ENCODE measurements at places on chromosomes 6 and 20.

DNA sequence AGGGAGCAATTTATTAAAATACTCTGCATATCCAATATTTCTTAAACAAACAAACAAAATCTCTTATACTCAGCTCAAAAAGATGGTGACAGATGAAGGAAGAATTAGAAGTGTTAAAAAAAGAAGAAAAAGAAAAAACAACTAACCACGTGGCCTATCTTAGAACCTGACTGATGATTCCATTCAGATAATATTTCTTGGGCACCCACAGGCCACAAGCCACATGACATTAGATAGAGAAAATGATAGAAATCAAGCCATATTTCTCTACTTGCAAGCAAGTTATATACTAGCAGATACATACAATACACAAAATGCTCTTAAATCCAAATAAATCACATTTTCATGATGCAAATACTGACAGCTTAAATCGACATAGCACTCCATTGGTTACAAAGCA is 14.5 kb upstream of the RAMACL start:
- DNase-seq: no peak

GRCh38 chr6:95649451-95649850 is 72.1 kb downstream of the MANEA start:
- no peak for DNase-seq

GRCh38 chr20:1094751-1095150 is 23.7 kb upstream of the PSMF1 start:
- DNase-seq: no peak

DNA sequence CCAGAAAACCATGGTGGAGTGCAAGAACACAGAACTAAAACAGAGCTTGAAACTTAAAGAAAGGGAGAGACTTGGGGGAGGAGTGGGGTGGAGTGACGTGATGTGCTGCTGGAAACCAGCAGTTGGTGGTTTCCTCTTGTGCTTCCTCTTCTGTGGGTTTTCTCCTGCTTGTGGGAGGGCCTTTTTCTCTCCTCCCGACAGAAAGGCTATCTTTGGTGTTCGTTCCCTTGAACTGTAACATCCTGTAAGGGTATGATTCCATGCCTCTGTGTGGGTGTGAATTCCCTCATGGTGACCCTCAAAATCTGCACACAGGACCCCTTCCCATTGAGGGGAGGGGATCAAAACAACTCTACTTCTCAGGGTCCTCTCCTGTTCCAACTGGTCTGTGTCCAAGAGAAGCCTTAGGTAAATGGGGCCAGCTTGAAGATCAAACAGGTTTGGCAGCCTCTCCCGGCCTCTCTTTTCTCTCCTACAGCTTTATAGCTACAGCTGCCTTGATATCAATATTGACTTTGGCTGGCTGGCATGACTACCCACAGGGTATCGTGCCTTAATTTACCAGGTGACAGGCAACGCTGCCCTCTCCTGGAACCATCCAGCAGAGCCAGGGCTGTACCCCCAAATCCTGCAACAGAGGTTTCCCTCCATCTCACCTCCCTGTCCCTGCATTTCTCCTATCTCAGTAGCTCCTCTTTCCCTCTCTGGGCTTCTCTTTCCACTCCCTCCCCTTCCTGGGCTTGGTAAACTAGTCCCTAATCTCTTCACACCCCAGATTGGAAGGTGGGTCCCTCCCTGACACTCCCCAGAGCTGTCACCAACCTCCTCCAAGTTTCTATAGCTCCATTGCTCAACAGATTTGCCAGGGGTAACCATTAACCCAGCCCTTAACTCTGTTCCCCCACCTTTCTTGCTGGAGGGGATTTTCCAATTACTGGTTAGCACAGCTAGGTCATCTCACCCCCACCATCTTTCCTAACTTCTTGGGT is 1.5 kb upstream of the MSH5 start:
- peak; percentile 69 for DNase-seq

GRCh38 chr6:132404330-132404729 is 3.1 kb upstream of the MOXD1 start:
- DNase-seq: no peak

GRCh38 chr20:51469046-51469445 is 73.5 kb downstream of the NFATC2 start:
- DNase-seq: no peak

- no peak for DNase-seq
Measured at GRCh38 chr6:44042989-44043478, 84.2 kb downstream of the MRPL14 start.

- DNase-seq: no peak
Measured at GRCh38 chr6:87846434-87846833, 144.4 kb upstream of the AKIRIN2 start.

GRCh38 chr6:57297505-57297904 is 19.9 kb upstream of the PRIM2 start:
- no peak for DNase-seq

DNA sequence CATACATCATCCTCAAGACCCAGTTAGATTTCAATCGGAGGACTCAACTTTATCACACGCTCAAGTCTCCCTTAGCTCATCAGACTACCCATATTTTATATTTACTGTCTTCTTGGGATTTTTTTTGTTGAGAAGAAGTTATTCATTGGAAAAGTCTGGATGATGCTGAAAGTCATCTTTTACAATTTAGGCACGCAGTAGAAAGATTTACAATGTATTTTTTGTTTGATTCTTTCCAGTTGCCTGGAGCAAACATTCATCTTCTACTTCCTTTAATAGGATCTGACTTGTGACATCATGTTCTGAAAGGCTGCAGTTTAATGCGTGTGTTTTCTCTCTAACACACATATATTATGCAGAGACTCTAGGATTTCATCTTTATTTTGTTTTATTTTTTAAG is 235.7 kb downstream of the DOK5 start:
- no peak for DNase-seq

DNA sequence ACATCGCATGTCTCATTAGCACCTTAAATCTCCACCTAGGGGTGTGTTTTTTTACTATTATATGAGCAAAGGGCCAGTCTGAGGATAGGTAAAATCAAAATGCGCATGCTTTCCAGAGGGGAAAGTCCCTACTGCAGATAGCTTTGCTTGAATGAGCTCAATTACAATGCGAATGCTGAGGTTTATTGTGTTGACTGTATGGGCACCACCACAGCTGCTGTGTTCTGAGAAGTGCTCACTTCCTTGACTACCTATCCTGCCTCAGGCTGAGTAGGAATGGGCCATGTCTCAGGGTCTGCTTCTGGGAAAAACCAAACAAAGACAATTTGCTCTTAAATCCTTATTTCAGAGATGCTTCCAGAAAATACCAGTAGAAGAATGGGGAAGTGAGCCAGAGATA is 36.6 kb downstream of the MOCS1 start:
- no peak for DNase-seq

DNA sequence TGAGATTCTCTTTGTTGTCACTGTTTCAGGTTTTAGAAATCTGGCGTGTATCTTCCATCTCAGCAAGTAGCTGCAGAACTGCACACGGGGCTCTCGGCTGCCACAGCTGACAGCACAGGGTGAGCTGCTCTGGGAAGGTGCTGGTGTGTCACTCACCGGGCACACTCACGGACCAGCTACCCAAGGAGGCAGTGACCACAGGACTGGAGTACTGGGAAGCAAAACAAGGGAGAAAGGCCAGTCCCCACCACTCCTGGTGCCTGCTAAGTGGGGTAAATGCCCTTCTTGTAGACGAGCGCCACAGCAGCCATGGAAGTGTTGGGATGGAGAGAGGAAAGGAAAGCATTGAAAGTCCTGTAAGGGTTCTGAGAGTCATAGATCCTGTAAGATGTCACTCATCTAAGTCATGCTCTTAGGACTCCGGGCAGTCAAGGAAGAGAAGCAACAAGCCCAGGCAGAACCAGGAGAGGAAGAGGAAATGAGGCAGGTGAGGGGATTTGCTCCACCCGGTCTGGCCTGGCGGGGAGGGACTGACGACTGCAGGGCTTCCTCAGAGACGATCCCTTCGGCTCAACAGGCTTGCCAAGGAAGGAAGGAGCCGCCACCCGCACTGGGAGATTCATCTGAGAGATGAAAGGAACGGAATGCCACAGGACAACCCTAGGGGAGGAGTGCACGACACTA is 48.1 kb downstream of the PRDM1 start:
- no peak for DNase-seq

DNA sequence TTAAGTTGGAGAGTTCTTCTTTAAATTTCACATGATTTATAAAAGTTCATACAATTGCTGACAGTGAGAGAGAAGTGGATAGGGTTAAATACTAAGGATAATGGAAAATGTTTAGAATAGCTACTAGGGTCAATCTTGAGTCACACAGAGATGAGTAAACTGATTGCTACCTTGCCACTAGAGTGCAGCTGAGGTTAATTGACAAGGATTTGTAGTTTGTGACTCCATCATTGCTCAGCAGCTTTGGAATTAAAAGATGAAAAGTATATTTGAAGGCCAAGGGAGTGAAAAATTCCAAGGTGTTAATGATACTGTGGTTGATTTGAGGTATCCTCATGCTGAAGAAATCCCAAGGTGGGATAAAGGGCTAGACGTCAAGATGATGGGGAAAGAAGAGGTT is 524.0 kb downstream of the UTRN start:
- DNase-seq: peak; percentile 33

- peak; percentile 62 for DNase-seq
Measured at GRCh38 chr20:17536944-17537444, 5.8 kb upstream of the BFSP1 start.

- DNase-seq: no peak
Measured at GRCh38 chr20:10271494-10272219, 53.0 kb downstream of the SNAP25 start.

GRCh38 chr6:30819297-30819917 is 64.9 kb upstream of the DDR1 start:
- DNase-seq: no peak

GRCh38 chr20:33814238-33814712 is 3.1 kb downstream of the CHMP4B start:
- DNase-seq: no peak

GRCh38 chr6:55895972-55896730 is 20.8 kb upstream of the BMP5 start:
- no peak for DNase-seq

GRCh38 chr20:774660-775057 is 6.4 kb upstream of the SLC52A3 start:
- no peak for DNase-seq

GRCh38 chr6:157605484-157605883 is 217.6 kb upstream of the SNX9 start:
- DNase-seq: no peak

DNA sequence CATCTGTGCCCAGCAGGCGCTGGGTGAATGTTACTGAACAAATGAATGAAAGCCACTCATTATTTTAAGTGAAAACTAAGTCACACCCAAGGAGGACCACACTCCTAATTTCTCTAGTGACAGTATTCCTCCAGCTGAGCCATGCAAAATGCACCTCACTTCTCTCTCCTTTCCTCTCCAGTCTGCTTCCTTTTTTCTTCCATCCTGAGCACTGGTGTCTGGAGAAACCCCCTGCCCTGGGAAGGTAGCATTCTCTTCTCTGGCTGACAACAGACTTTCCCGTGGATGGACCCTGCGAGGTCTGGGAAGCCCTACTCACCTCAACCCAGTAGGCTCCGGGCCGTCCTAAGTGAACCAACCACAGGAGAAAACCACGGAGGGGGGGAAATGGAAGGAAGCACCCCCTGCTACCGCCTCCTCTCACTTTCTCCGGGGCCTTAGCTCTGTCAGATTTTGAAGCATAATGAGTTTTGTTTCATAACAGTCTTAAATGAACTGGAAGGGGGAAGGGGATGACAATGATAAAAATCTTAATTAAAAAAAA is 22.6 kb downstream of the TRERF1 start:
- no peak for DNase-seq

- no peak for DNase-seq
Measured at GRCh38 chr6:157631412-157631811, 191.6 kb upstream of the SNX9 start.

DNA sequence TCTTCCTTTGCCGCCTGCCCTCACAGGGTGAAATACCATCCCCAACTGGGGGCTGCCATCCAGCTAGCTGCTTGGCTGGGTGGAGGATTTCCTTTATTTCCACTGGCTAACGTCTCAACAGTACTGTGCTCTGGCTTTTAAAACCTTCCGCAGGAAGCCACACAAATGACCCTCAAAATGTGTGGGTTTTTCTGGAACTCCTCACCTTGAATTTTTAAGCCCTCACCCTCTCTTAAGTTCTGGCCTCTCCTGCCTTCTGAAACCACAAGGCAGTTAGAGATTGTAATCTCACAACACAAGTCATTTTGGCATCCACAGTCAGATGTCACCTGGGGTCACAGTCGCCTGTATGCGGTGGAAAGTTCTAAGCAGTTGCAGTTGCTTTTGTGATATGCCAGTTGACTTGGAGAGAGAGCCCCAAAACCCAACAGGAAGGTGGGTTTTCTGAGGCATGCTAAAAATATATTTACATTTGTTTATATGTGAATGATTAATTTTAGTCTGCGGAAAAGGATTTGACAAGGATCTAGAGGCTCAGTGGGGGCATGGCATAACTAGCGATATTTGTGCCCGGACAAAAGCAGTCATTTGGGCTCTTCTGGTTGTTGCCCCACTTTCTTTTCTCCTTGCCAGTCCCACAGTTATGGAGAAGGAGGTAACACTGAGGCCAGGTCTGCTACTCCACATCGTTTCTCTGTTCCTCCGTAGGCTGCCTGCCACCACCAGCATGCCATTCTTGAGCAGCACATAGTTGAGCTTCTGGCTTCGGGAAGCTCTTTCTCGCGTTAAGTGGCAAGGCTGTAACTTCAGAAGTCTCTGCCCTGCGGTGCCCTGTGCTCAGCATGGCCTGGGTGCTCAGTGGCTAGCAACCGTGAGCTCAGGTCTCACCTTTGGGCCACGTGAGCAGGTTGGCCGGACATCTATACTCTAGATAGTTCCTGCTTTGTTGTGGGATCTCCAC is 335.3 kb downstream of the CD83 start:
- DNase-seq: no peak

DNA sequence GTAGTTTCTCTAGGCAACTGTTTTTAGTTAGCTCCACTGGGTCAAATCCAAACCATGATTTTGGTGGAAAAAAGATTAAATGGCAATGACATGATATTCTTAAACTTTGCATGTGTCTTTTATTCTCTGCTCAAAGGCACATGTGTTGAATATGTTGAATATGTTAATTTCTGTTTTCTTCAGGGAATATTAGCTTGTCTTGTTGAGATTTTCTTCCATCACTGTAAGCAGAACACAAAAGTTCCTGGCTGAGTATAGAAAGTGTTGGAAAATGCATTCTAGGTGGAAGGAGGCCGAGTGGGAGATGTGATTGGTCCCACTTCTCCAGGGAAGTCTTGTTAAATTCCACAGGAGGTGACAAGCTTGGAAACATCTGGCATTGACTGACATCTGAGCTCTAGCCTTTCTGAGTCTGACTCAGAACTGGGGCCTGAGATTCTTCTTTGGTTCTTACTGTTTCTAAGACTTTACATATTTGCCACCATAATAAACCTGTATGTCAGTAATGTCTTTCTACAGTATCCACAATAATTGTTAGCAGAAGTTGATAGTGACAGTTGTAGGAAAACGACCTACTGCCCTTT is 81.1 kb downstream of the LAMA4 start:
- DNase-seq: no peak

DNA sequence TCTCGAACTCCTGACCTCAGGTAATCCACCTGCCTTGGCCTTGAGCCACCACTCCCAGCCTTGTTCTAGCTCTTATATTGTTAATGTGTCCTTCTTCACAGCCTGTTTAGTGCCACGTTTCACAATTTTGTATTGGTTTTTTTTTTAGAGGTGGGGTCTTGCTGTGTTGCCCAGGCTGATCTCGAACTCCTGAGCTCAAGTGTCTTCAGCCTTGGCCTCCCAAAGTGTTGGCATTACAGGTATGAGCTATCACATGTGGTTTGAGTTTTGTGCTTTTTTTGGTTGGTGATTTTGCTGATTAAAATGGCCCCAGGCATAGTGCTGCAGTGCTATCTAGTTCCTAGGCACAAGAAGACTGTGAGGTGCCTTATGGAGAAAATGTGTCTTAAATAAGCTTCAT is 5.9 kb upstream of the CSTL1 start:
- DNase-seq: no peak

- DNase-seq: no peak
Measured at GRCh38 chr20:32457479-32457986, 99.4 kb downstream of the ASXL1 start.
